HuH-7 (cell line): ENCODE measurements at places on chromosomes 6 and 20.

GRCh38 chr6:43481075-43481474 is 3.7 kb downstream of the TJAP1 start:
- DNase-seq = no peak

DNA sequence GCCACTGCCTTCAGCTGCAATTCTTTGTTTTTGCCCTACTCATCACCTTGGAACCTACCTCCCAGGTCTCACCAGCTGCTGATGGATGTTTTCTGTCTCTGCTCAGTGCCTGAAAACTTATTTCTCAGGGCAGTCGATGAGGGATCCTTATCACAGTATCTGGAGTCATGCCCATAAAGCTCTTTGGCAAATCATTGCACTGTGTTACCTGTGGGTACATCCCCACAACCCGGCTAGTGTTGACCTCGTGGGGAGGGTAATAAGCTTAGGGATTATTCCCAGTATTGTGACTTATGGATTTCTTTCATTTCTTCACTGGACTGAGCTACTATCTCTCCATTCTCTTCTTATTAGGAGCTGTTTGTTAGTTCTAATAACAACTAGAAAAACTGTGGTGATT is 91.7 kb downstream of the ELOVL5 start:
- no peak for DNase-seq

DNA sequence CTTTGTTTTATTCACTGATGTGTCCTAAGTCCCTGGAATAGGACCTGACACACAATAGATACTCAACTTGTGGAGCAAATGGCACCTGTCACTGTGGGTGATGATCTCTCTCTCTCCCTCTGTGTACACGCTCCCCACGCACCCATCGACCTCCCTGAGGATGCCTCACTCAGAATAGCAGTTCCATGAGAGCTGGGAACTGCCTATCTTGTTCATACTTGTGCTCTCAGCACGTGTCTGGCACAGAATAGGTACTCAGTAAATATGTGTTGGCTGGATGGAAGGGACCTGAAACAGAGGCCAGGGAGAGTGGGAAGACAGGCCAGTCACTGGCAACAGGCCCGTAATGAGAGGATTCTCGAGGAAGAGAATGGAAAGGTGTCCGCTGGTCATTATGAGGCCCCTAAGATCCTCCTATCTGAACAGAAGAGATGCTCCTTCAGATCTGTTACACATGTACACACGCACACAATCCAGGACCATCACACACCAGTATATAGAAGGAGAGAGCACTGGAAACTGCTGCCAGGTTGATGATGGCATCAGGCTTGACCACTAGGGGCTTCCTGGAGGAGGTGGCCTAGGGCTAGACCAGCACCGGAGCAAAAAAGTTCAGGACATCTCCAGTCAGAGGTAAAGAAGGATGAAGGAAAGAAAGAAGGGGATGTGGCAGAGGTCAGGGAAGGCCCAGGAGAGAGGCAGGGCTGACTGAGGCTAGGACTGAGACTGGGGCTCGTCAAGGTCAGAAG is 30.9 kb downstream of the VEGFA start:
- DNase-seq = no peak

DNA sequence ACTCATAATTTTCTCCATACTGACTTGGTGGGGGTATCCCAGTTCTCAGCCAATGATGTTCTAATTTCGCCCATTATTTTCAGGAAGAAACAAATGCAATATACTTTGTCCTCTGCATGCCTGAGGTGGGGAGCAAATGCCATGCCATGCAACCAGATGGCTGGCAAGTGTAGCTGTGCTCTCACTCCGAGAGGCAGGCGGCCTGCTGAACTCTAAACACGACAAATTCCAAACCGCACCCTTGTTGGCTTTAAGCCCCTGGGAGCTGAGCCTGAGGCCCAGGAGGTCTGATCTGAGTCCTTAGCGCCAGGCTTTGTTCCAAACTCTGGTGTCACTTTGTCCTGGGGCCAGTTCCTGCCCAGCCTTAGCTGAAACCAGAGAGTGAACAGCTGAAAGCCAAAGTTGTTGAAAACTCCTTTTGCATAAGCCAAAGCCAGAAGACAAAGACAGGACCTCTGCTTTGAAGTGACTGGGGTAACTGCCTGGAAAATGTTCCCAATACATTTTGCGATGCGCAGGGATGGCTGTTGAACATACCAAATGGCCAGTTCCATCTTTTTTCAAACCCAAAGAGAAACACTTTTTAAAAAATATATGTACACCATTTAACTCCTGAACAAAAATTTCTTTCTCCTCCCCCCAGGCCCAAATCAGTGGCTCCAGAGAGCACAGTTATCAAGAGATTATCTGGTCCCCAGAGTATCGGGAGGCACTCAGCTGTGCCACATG is 46.2 kb downstream of the TTI1 start:
- no peak for DNase-seq

DNA sequence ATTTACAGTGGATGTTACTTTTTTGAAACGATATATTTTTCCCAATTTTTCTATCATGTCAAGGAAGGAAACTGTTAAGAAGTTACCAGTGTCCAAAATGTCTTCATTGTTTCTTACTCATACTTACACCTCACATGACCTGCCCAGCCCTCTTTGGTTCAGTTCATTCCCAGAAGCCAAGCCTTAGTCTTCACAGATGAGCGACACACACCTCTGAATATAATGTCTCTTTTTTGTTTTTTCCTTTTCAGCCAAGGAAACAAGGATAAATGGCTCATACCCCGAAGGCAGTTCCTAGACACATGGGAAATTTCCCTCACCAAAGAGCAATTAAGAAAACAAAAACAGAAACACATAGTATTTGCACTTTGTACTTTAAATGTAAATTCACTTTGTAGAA is 225.2 kb downstream of the SMOC2 start:
- DNase-seq = no peak

- DNase-seq = no peak
These were observed 230.2 kb upstream of the THEMIS start for GRCh38 chr6:128131036-128131435.

DNA sequence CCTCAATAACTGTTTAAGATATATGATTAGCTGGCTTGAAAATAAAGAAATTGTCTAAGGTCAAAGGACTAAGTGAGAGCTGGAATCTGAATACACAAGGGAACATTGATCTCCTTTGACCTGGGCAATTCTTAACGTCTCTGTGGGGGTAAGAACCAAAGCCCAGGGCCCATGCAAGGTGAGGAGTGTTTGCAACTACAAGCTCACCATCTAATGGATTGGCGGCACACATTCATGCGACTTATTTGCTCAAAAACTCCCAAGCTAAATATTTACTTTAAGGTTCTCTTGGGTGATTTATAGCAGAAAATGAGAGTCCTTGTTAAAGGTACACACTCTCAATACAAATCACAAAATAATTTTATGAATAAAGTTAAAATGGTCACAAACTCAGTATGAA is 392.0 kb upstream of the FLRT3 start:
- DNase-seq = peak; percentile 37

- DNase-seq = peak; percentile 60
These were observed 11.0 kb downstream of the UQCC2 start for GRCh38 chr6:33700391-33701050.

GRCh38 chr6:6474170-6474920 is 114.2 kb upstream of the LY86 start:
- DNase-seq = no peak

- DNase-seq = no peak
These were observed 21.6 kb downstream of the DSE start for GRCh38 chr6:116392132-116393013.

- no peak for DNase-seq
These were observed 122.3 kb downstream of the QKI start for GRCh38 chr6:163536770-163537169.

DNA sequence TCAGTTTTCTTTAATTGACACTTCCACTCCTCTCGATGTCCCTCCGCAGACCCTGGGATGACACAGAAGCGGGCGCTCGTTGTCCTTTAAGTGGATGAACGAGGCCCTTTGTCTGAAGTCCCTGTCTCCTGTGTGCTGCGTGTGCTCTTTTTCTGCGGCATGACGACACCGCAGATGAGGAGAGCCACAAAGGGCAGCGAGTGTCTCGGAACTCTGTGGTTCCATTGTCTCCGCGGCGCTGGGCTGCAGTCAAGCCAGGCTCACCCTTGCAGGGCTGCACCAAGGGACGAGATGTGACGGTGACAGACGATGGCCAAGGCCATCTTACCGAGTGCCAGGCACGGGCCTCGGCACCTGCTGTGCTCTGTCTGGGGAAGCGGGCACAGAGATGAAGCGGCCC is 10.6 kb downstream of the PRR18 start:
- DNase-seq = no peak

- DNase-seq = no peak
These were observed 793.9 kb downstream of the QKI start for GRCh38 chr6:164208371-164208770.

DNA sequence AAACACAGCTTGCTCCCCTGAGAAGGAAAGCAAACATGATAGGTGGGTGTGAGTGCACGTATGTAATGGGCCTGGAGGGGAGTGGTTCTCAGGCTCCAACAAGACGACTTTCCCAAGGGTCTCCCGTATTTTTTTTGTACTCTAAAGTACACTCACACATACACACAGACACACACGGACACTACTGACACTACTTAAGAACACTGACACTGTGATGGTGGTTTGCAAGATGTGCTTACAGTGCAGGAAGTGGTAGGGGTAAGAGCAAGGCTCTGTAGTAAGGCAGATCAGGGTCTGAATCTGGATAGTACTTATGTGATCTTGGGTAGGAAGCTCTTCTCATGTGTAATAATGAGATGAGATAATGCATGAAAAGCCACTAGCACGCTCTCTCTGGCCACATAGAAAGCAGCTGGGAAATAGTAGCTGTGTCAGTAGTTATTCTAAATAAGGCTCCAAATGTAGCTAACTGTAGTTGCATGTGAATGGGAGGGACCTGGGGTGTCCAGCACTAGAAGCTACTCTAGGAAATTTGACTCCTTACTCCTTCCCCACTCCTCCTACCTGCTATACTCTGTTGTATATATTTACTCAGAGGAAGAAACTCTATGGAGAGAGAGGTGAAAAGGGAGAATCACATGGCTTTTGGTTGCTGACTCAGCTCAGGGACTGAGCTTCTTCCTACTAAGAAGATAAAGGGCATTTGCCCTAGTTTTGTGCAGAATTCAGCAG is 8.4 kb upstream of the ZBTB24 start:
- no peak for DNase-seq

- no peak for DNase-seq
These were observed 24.4 kb downstream of the TBC1D32 start for GRCh38 chr6:121309768-121310469.

DNA sequence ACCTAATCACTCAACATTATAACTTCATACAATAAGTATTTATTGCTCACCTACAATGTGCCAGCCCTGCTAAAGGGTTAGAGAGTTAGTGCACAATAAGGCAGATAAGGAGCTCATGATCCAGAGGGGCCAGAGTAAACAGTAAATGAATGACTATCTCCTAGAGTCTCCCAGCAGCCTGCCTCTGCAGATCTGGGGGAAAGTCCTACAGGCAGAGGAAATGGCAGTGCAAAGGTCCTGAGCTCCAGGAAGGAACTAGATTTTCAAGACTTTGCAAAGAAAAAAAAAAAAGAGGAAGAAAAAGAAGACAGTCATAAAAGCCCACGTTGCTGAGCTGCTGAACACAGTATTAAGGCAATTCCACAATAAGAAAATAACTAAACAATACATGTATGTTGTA is 160.1 kb downstream of the SIM1 start:
- DNase-seq = peak; percentile 28

GRCh38 chr6:109503327-109504224 is 20.6 kb upstream of the ZBTB24 start:
- no peak for DNase-seq

DNA sequence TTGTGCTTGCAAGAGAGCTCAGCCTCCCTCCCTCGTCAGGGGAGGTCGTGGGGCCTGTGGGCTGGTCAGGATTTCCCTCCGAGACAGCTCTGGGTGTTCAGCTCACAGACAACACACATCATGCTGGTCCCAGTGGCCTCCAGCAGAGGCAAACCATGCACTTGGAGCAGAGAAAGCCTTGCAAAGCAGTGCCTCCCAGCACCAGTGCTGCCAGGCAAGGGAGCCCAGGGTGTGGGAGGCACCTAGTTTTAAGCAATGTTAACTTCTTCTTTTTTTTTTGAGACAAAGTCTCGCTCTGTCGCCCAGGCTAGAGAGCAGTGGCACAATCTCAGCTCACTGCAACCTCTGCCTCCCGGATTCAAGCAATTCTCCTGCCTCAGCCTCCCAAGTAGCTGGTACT is 34.0 kb upstream of the INSM1 start:
- DNase-seq = no peak

- DNase-seq = no peak
These were observed 4.8 kb downstream of the CCDC28A start for GRCh38 chr6:138778331-138778730.

DNA sequence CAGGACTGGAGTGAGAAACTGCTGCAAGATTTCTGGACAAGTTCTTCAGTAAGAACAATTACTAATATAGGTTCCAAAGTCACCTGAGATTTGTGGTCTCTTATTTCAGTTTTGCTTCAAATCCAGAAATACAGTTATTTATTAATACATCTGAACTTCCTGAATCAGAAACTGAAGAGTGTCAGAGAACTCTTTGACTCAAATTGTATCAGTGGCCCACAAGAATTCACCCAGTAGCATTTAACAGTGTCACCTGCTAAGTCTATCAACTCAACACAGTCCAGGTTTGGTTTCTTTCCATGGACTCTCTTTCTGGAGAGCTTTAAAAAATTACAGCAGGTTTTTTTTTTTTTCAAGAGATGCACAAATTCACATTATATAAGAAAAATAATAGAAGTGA is 18.8 kb upstream of the NHSL1 start:
- DNase-seq = no peak

- no peak for DNase-seq
These were observed 54.3 kb upstream of the NOX3 start for GRCh38 chr6:155509743-155510475.

DNA sequence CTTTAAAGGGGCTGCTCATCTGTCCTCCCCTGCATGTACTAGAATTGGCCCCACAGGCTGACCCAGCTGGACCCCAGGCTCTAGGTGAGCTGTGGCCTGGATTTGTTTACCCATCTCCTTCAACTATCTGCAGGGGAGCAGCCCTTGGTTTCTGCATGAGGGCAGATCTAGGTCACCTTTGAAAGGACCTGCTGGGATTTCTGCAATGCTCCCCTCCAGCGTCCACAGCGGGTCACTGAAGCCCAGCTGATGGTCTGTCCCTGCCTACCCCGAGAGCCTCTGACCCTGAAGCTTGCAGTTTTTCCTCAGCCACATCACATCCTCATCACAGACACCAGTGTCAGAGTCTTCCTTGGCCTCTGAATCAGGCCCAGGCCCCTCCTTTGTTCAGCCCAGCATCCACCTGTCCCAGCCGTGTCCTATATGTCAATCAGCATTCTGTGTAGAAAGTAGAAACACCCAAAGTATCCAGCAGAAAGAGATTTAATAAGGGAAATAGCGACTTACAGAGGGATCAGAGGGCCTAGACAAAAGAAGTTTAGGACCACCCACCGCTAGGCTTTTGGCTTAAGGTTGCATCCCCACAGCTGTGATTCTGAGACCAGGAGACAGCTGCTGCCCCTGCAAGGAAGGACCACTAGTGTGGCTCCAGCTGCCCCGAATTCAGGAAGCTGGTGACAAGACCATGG is 243.1 kb downstream of the LRFN2 start:
- no peak for DNase-seq

GRCh38 chr20:51327251-51327841 is 215.2 kb downstream of the NFATC2 start:
- DNase-seq = no peak
